A549 (cell line): ENCODE measurements at places on chromosomes 3 and 15.

DNA sequence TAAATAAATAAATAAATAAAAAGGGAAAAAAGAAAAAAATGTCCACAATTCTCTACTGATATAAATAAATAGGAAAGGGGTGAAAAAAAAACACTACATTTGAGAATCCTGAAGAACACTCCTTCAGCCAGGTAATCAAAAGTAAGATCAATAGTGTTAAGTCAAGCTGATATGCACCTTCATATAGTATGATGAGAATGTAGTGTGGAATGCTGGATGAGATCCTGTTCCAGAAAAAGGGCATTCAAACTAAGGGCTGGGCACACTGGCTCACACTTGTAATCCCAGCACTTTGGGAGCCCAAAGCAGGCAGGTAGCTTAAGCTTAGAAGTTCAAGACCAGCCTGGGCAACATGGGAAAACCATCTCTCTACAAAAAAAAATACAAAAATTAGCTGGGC lies 5.1 kb upstream of the VPS18 start:
- no peak for DNase-seq

- DNase-seq: no peak
Observed at GRCh38 chr15:100021653-100022052, 288.4 kb upstream of the LYSMD4 start.

DNA sequence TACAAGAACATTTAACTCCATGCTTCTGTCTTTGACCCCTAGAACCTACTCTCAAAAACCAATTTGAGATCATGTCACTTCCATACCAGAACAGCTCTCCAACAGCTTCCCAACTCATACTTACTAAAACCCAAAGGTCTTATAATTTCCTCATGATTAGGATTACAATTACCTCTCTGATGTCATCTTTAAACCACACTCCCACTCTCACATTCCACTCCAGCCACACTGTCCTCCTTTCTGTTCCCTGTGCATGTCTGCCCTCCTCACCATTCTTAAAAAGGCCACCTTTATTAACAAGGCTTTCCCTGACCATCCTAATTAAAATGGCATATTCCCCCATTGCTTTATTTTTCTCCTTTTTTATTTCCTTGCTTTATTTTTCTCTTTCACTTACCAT lies 18.9 kb downstream of the PHC3 start:
- DNase-seq: no peak

DNA sequence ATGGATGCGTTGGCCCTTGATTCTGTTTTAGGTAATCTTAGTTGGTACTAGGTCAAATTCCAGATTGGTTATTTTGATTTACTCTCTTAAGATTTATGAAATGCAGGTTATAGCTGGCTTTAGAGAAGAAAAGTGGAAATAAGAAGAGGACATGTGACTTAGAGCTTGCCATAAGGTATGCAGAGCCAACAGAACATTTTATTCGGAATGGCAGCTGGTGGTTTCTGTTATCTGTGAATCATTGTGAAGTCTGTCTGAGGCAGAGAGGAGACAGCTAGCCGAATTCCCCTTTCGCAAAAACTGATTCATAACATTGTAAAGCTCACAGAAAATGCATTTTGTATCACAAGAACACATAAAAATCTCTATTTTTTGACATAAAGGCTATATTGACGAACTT lies 82.1 kb downstream of the FILIP1L start:
- peak; percentile 11 for DNase-seq

- DNase-seq: no peak
Observed at GRCh38 chr3:5427021-5427420, 239.5 kb downstream of the EDEM1 start.

- DNase-seq: no peak
Observed at GRCh38 chr3:149174901-149175300, 45.5 kb downstream of the HPS3 start.

GRCh38 chr3:15401936-15402335 lies 25.4 kb downstream of the METTL6 start:
- DNase-seq: no peak

DNA sequence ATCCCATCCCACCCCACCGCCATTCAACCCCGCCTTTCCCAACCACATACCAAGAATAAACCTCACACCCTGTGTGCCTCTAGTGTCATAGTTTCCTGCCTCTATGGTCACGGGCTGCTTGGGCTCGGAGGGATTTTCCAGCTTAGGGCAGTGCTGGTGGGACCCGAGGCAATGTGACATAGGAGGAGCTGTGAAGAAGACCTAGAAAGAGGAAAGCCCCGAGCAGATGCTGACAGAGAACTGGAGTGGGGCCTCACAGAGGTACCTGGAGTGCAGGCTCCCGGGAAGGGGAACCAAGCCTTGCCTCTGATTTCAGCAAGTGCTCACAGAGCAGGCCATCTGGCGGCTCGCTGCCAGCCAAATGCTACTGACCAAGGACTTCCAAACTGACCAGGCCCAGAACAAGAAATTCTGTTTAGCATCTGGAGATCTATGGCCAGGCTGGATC lies 27.5 kb downstream of the BHLHE40 start:
- DNase-seq: no peak

GRCh38 chr3:48662753-48663488 lies at the start of gene CELSR3:
Gene CELSR3, minus strand, starts transcription at chr3:48662886. Its CDS starts 252 bp downstream, at chr3:48662634.
- DNase-seq: peak; percentile 92

DNA sequence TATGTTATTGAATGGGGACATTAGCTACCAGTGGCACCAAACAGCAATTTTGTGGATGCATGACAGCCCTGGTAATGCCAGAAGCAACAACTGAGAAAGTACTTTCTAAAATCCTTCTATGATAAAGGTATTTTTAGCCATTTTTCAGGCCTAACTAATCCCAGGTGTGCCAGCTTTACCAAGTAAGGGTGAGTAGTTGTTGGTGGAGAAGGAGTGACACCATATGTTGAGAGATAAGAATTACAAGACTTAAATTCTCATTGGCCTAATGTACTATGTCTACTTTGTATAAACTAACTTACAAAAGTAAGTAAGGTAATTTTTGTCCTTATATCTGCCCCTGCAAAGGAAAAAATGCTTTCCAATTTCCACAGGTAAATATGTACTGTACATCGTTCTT lies 4.1 kb upstream of the COX17 start:
- DNase-seq: peak; percentile 44

GRCh38 chr15:70820214-70820613 lies 33.7 kb downstream of the LARP6 start:
- no peak for DNase-seq

DNA sequence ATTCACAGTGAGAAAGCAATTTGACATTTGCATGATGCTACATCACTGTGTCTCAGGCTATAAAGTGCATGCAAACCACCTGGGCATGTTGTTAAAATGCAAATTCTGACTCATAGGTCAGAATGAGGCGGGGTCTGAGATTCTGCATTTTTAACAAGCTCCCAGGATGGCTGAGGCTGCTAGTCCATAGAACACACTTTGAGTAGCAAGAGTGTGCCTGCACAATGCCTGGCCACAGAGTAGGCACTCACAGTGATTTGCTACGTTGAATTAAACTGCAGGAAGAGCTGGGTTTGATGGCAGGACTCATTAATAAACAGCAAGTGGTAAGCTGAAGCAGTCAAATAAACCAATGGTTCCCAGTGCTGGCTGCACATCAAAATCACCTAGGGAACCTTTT lies 48.1 kb downstream of the NTRK3 start:
- DNase-seq: no peak

- DNase-seq: no peak
Observed at GRCh38 chr15:49870472-49870871, 248.6 kb downstream of the ATP8B4 start.

- peak; percentile 42 for DNase-seq
Observed at GRCh38 chr15:94327356-94327936, 96.1 kb downstream of the MCTP2 start.

DNA sequence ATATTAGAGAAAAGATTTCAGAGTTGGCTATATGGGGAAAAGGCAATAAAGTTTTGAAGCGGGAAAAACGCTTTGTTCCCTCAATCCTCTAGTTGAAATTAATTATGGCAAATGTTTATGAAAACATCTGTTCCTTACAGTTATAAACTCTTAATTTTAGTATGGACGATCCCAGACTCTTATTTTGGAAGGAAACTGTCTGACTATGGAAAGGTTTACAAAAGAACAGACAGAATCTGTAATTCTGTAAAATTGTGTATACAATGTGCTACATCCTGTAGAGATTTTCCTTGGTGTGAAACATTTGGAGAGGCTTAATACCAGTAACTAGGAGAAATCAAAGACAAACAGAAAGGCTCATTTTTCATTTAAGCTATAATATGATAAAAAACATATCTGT lies 311.8 kb downstream of the TBC1D5 start:
- no peak for DNase-seq

DNA sequence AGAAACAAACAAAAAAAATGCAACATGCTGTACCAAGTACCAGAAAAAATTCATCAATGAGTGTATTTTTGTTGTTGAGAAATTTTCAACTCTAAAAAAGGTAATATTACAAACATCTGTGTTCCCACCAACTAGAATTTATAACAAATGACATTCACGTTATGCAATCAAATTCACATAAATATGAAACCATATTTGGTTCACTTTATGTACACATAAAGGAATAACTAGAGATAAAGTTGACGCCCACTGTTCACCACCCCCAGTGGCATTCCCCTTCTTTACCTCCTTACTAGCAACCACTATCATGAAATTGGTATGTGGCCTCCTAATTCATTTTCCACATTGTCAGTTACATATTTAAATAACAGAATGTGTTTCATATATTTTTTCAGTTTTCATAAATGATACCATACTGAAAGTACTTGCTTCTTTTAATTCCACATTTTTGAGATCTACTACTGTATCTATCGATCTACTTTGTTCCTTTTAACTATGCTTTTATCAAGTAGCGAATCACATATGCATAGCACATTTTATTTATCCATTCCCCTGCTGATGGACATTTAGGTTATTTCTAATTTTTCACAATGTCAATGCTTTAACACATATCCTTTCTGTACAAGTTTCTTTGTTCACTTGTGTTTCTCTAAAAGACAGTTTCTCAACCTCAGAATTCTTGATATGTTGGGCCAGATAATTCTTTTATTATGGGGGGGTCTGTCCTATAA lies 34.5 kb downstream of the TBC1D5 start:
- no peak for DNase-seq

DNA sequence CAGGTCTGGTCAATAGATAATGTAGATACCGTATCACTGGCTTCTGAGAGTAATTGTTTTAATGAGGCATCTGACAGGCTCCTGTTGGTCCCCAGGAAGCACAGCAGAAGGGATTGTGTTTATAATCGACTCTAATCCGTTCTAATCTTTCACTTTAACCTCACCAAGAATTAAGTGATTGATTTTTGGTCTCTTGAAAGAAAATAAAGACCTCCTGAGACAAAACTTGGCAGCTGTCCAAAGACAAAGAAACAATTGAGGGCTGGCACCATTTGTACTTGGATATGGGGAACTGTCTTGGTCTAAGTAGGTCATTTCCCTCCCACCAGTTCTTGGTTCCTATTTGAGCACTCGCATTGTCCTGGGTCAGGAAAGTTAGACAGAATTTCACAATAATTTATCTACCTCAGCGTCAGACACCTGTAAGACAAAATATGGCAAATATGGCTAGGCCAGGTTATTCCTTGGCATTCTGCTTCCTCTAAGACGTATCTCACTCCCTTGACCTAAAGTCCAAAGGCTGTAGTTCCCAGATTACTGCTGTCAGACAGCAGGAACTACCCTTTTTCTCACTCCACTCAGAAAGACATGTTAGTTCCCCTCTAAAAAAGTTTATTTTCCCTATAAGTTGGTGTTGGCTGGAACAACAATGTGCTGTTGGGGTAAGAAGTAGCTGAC lies 22.7 kb upstream of the CD96 start:
- no peak for DNase-seq

- DNase-seq: no peak
Observed at GRCh38 chr3:172591876-172592771, 68.9 kb upstream of the TNFSF10 start.

GRCh38 chr3:150423761-150424160 lies 15.7 kb downstream of the TSC22D2 start:
- no peak for DNase-seq

DNA sequence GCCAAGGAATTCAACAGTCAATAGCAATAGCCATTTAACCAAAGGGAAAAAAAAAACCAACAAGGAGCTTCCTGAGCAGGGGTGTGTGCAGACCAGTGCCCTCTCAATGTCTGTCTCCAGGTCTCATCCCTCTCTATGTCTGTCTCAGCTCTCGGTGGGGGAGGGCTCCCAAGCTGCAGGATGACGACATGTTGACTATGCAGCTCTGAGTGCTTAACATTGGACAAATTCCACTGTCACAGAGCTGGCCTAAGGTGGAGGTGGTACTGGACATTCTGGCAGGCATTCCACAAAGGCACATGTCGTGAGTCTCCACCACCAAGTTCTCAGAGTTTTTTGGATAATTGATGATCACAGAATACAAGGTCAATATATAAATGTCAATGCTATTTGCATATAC lies 2.0 kb upstream of the CAPN7 start:
- DNase-seq: no peak

GRCh38 chr3:11774296-11774877 lies 72.3 kb downstream of the TAMM41 start:
- DNase-seq: peak; percentile 74

DNA sequence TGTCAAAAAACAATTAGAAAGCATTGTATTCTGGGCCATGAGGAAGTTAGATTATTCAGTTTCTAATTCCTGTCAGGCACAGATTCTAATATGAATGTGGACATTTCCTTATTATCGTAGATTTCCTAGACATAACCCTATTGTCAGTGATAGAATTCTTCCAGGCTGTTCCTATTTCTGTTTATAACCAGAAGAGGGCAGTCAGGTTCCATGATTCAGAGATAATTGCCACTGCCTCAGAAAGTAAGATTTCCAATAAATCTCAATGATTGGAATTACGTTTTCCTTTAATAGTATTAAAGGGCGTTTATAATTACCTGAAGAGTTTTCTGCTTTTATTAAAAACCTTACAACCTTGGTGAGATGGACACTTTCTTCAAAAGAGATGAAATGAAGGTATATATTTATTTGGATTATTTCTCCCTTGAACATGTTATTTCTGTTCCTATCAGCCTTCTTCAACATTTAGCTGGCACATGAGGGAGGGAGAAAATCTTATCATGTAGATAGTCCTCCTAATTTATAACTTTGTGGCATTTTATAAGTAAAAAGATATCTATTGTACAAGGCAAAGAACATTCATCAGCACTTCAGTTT lies 439.2 kb downstream of the MCTP2 start:
- peak; percentile 39 for DNase-seq

GRCh38 chr3:74023395-74023794 lies 398.7 kb upstream of the PDZRN3 start:
- DNase-seq: no peak

DNA sequence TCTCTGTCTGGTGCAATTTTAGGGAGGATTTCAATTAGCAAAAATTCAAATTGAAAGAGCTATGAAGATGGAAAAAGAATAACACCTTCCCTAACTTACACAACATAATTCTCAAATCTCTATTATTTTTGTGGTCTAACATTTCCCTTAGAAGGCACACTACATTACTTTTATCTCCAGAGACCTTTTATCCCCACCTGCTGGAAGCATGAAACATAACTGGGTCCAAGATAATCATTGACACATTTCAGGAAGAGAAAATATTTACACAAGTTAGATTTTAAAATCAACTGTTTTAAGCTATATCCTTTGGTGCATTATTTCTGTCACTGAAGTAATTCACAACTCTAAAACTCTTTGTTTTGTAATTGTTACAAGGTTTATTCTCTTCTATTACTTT lies 779.5 kb downstream of the ROBO1 start:
- DNase-seq: peak; percentile 33
